ENCODE measurements at places on chromosomes 4 and X.

DNA sequence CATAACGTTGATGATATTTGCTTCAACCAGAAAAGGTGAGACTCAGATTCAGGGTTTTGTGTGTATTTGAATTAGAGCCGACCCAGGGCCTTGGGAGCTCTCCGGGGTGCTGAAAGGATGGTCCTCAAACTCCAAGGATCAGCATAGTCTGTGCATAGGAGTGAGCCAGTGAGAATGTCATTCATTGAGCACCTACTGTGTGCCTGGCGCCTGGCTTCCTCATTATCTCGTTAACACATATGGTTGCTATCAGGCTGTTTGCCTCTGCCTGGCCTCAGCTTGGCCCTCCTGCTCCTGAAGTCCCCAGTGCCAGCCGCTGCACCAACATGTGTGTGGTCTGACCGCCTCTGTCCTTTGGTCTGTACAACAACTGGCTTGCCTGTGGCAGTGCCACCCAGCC lies 25.1 kb upstream of the JAKMIP1 start:
- no peak for DNase-seq

- DNase-seq: no peak
These were observed 101.1 kb downstream of the NHSL2 start for GRCh38 chrX:72011734-72012133.

DNA sequence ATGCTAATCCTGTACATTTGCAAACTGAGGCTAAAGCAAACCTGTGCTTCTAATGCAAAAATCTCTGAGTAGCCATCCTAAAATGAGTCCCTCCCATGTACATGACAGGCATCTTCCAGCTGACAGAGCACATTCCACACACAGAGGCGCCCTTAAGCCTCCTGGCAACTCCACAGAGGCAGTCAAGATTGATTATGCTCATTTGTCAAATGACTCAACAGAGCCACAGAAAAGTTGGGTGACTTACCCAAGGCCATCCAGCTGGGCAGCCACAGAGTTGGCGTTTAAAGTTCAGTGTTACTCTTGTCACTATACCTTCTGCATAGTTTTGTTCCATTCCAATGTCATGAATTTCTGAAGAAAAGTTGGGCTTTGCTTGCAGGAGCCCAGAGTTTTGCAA lies 394.6 kb upstream of the FGF13 start:
- DNase-seq: no peak

DNA sequence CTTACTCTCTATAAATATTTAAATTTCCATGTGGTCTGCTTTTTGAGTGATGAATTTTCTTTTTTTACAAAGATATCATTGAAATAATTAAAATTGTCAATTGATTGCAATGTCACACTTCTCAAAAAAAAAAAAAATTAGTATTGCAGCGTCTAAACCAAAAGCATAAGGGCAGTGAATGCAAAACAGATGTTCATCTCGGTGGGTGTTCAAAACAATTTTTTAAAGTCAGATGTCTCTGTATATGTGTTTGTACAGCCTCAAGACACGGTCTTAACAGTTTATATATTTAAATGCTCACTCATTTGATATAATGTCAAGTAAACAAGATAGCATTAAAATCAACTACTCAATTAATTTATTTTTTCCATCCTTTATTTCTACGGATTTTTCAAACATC lies 52.3 kb downstream of the PALLD start:
- no peak for DNase-seq

DNA sequence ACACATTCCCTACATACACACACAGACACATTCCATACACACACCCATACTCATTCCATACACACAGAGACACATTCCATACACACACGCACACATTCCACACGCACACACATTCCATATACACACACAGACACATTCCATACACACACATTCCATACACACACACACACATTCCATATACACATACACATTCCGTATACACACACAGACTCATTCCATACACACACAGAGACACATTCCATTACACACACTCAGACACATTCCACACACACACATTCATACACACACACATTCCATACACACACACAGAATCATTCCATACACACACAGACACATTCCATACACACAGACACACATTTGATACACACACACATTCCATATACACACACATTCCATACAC lies 15.2 kb downstream of the LINC00632 start:
- DNase-seq: no peak

- no peak for DNase-seq
These were observed 680.1 kb upstream of the GRIA3 start for GRCh38 chrX:122504026-122504425.

DNA sequence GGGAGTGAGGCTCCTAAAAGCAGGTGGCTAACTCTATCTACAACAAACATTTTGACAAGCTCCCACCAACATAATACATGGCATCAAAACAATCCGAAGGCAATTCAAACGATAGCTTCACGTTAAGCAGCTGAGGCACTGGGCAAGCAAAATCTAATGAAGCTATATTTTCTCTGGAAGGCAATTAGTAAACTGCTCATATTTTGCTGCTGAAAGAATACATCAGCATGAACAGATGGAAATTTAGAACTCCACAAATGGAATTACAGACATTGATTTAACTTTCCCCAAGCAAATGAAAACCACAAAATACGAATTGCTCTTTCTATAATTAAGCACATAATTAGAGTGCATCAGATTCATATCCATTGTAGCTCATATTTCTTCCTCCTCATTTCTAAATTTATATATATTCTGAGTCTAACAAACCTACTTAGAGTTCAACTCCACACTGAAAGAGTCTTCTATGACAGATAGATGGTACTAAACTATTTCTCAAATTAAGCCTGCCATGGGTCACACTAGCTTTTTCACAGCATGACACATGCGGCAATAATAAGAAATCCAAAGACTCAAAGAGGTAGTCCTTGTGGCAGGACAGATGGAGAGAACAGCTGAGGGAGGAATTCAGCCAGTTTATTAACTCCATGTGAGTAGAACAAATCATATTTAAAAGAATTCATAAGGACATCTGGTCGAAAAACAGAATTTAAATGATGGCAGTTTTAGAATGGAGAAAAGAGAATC lies 305.4 kb downstream of the MAPK10 start:
- no peak for DNase-seq

DNA sequence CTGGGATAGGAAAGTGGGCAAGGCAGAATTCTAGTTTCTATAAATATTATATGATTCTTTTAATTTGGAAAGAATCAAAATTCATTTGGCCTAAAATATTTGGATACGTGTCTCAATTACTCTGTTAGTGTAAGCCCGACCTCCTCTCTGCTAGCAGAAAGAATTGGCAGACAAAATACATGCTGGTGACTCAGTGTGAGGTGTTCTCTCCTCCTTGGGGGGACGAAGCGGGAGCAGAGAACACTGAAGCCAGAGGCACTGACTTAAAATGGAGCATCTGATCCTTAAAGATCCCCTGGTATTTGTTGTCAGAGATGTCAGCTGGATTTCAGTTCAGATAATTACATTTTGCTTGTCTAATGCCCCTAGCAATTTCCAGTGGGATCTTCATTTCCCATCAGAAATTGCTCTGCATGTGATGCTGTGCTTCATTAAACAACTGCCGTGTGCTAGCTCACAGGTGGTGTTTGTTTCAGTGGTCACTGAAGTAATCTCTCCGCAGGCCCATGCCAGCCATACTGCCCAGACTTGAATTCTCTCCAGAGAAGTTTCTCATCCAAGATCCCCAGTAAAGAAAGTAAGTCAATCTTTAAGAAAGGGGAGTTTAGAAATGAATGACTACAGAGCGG lies 188.7 kb upstream of the TLL1 start:
- no peak for DNase-seq

GRCh38 chr4:165359506-165359905 lies 19.3 kb upstream of the CPE start:
- DNase-seq: no peak

DNA sequence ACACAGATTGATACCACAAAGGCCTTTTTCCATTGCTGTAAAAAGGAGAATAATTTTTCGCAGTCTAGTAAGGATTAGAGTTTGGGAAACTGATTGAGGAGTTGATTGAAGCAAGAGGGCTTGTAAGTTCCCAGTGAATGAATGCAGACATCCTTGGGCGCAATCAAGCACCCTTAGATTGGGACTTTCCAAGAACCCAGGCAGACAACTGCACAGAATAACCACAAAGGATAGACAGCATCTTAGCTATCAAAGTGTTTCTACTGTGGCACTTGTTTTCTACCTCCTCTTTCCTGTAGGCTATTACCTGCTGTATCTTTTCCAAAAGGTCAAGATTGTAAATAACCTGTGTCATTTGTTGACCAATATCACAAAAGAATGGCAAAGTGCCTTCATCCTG lies 2.6 kb downstream of the COX18 start:
- DNase-seq: no peak

DNA sequence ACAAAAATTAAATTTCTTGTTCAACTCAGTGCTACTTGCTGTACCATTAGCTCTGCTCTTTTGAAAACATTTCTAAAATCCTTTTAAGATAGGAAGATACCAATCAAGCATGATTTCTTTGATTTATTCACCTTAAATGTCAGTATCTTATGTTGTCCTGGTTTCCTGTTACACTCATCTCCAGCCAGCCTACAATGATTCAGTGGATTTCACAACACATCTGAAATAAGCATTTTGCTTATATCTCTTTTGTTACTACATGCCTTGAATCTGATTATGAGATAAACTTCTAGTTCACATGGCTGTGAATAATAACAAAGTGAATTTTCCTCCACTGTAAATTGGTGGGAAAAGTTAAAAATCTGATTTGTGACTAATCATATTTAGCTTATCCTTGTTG lies 112.5 kb upstream of the BMP3 start:
- DNase-seq: no peak

Measured in HL-60 (cell line).